ENCODE measurements at places on chromosomes 7 and 10.
A peak's percentile ranks its signal among the peaks of the same experiment; 100 is the strongest.

- DNase-seq: no peak
These were observed 26.8 kb downstream of the EN2 start for GRCh38 chr7:155484483-155485399.

GRCh38 chr7:23020742-23021401, 6.9 kb upstream of the HYCC1 start:
- peak; percentile 99 for DNase-seq

- DNase-seq: no peak
These were observed 819 bp downstream of the HYCC1 start for GRCh38 chr7:23012908-23013714.

GRCh38 chr10:100982916-100983830, 4.1 kb downstream of the MRPL43 start:
- no peak for DNase-seq
